Central memory CD8-positive, alpha-beta T cell (primary cell): ENCODE measurements at places on chromosomes 1 and 21.

- no peaks in the 10 kb centered on the region for H3K36me3 ChIP-seq
- no peaks in the 10 kb centered on the region for H3K4me1 ChIP-seq
- no peak overlapping the region for H3K4me3 ChIP-seq
- peaks cover 25% of the 10 kb centered on the region for H3K27me3 ChIP-seq
These were observed 41.8 kb upstream of the LRRC52 start for GRCh38 chr1:165501970-165502348.

- no peak overlapping the region for H3K27ac ChIP-seq
- no peaks in the 10 kb centered on the region for H3K36me3 ChIP-seq
- DNase-seq: no peak
- no peak overlapping the region for H3K4me3 ChIP-seq
- H3K4me1 ChIP-seq: no peaks in the 10 kb centered on the region
These were observed 74.9 kb upstream of the F3 start for GRCh38 chr1:94616506-94616905.

DNA sequence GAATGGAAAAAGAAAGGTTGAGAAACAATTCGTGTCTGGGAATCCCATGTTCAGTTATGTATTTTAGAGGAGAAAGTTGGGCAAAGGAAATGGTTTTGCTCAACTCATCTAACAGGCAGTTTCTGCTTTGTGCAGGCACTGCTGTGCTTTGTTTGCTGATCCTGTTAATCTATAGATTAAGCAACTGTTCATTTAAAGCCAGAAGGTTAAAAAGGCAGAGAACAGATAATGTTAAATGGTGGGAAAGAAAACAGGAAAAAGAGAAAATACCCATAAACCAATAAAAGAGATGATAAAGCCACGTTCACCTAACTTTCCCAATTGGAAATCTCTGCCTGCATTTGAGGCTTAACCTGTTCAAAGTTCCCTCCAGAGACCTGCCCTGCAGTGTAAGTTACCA, 70.0 kb downstream of the APP start:
- peaks cover 1% of the 10 kb centered on the region for H3K36me3 ChIP-seq
- H3K27me3 ChIP-seq: no peaks in the 10 kb centered on the region
- H3K27ac ChIP-seq: no peak overlapping the region
- H3K4me1 ChIP-seq: no peaks in the 10 kb centered on the region
- H3K4me3 ChIP-seq: no peak overlapping the region

GRCh38 chr1:227424159-227424680, 105.9 kb upstream of the CDC42BPA start:
- H3K27me3 ChIP-seq: peaks cover 53% of the 10 kb centered on the region
- no peaks in the 10 kb centered on the region for H3K4me1 ChIP-seq
- H3K4me3 ChIP-seq: no peak overlapping the region
- H3K36me3 ChIP-seq: no peaks in the 10 kb centered on the region
- no peak overlapping the region for H3K27ac ChIP-seq

DNA sequence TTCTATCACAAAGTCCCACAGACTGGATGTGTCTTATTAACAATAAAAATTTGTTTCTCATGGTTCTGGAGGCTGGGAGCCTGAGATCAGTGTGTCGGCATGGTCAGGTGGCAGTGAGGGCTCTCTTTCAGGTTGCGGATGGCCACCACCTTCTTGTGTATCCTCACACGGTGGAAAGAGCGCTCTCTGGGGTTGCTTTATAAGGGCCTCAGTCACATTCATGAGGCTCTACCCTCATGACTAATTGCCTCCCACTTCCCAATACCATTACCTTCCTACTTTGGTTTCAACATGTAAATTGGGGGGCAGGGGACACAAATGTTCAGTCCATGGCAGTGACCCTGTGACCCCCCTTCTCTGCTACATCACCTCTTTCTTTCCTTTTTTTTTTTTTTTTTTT, 20.7 kb upstream of the MX1 start:
- no peaks in the 10 kb centered on the region for H3K27me3 ChIP-seq
- H3K4me1 ChIP-seq: peaks cover under 1% of the 10 kb centered on the region
- H3K36me3 ChIP-seq: peaks cover 63% of the 10 kb centered on the region
- H3K27ac ChIP-seq: no peak overlapping the region
